Tibial nerve (tissue), 4 donors: ENCODE measurements at places on chromosomes 5 and 9.
A peak's percentile ranks its signal among the peaks of the same experiment; 100 is the strongest.

GRCh38 chr5:150352244-150353031 lies 5.1 kb upstream of the TCOF1 start:
- DNase-seq = no peak
- no peaks in the 10 kb centered on the region for H3K36me3 ChIP-seq
- no peak overlapping the region for H3K27ac ChIP-seq
- no peak overlapping the region for H3K4me3 ChIP-seq
- H3K4me1 ChIP-seq = peaks cover 15% of the 10 kb centered on the region

- no peaks in the 10 kb centered on the region for H3K36me3 ChIP-seq
- no peaks in the 10 kb centered on the region for H3K4me1 ChIP-seq
- H3K4me3 ChIP-seq = no peak overlapping the region
- no peak overlapping the region for H3K27ac ChIP-seq
- H3K27me3 ChIP-seq = no peaks in the 10 kb centered on the region
- DNase-seq = no peak
Measured at GRCh38 chr5:74507370-74508005, 133.0 kb downstream of the ENC1 start.

DNA sequence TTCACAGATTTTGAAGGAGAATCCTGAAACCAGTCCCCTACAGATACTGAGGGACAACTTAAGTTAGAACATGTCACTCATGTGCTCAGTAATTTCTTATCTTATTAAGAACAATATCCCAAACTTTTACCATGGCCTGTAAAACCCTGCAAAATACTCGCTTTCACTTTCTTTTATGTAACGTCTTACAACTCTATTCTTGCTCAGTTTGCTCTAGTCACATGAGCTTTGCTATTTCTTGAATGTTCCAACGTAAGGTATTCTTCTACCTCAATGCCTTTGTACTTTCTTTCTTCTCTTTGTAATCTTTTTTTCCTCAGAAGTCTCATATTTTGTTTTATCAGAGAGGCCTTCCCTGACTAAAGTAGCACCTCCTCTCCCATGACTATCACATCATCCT lies 14.1 kb downstream of the TMEM38B start:
- no peaks in the 10 kb centered on the region for H3K27me3 ChIP-seq
- DNase-seq = no peak
- H3K4me3 ChIP-seq = no peak overlapping the region
- no peak overlapping the region for H3K27ac ChIP-seq

DNA sequence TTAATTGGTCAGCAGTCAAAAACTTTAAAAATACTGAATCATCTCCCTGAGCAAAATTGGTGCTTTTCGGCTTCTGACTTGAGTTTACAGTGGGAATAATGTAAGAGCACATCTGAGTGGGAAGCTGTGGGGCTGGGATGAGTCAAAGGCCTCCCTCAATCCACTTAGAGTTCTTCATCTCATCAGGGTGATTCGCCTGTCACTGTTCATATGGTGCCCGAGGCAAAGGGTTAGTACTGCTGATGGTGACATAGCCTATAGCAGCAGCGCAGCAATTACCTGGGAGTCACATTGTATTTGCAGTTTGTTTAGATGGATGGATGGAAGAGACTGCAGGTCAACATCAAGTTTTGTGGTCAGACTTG lies 113.8 kb upstream of the ZNF608 start:
- no peaks in the 10 kb centered on the region for H3K4me1 ChIP-seq
- no peak overlapping the region for H3K4me3 ChIP-seq
- no peaks in the 10 kb centered on the region for H3K36me3 ChIP-seq
- no peak for DNase-seq

GRCh38 chr9:111154081-111154562 lies 115.9 kb upstream of the LPAR1 start:
- H3K4me3 ChIP-seq = no peak overlapping the region
- no peaks in the 10 kb centered on the region for H3K4me1 ChIP-seq
- no peaks in the 10 kb centered on the region for H3K27me3 ChIP-seq
- H3K36me3 ChIP-seq = no peaks in the 10 kb centered on the region
- H3K27ac ChIP-seq = no peak overlapping the region

- H3K27ac ChIP-seq = no peak overlapping the region
- DNase-seq = no peak
- no peaks in the 10 kb centered on the region for H3K36me3 ChIP-seq
- peaks cover 5% of the 10 kb centered on the region for H3K27me3 ChIP-seq
- no peak overlapping the region for H3K4me3 ChIP-seq
- peaks cover 11% of the 10 kb centered on the region for H3K4me1 ChIP-seq
Measured at GRCh38 chr5:76720988-76721569, 5.2 kb downstream of the F2R start.

DNA sequence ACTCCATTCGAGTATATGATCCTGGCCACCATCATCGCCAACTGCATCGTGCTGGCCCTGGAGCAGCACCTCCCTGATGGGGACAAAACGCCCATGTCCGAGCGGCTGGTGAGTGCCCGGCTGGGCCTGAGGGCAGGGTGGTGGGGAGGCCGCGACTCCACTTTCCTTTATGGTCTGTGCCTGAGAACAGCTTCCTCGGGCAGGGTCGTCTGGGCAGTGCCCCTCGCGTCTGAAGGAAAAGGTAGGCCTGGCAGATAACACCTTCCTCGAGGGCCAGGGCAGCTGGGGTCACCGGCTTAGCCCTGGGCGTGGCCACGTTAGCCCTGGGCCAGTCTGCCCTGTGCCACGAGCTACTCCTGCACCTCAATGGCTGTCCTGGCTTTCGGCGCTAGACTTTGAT lies 1.5 kb downstream of the CACNA1B start:
- no peak overlapping the region for H3K4me3 ChIP-seq
- no peaks in the 10 kb centered on the region for H3K36me3 ChIP-seq
- DNase-seq = no peak

DNA sequence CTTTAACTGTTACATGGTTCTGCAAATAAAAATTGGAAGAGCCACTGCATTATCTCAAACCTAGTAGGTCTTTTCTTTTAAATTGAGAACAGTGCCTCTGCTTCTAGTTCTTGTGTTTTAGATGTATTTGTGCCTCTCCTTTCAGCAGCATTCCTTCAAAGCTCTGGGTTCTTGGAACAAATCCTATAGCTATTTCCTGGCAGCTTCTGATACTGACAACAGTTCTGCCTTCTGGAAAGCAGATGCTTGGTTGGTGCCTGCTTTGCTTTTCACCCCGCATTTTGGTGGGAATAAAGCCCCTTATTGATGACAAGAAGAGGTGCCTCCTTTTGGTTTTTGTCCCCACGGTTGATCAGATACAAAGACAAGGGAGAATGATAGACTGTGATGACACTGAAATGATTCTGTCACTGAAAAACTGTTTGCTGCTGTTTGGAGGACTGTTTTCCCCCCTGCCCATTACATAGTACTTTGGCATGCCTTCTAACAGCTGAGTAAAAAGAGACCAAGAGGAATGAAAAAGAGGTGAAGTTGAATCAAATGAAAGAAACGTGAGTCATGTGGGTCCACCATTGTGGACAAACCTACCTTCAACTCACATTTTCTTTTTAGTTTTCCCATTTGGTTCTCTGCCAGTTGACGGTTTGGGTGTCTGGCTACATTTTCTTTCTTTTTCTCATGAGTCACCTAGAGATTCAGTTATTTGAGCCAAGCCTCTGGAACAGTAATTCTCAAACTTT lies 5.6 kb downstream of the PTCD2 start:
- H3K36me3 ChIP-seq = no peaks in the 10 kb centered on the region
- H3K27me3 ChIP-seq = no peaks in the 10 kb centered on the region
- H3K4me1 ChIP-seq = peaks cover 5% of the 10 kb centered on the region
- no peak for DNase-seq
- no peak overlapping the region for H3K27ac ChIP-seq

- H3K4me3 ChIP-seq = no peak overlapping the region
- DNase-seq = no peak
- no peak overlapping the region for H3K27ac ChIP-seq
- no peaks in the 10 kb centered on the region for H3K36me3 ChIP-seq
- H3K4me1 ChIP-seq = no peaks in the 10 kb centered on the region
- H3K27me3 ChIP-seq = no peaks in the 10 kb centered on the region
Measured at GRCh38 chr9:107906074-107906473, 416.5 kb upstream of the KLF4 start.

GRCh38 chr9:32864971-32865370 lies 81.6 kb downstream of the TMEM215 start:
- no peaks in the 10 kb centered on the region for H3K36me3 ChIP-seq
- H3K4me3 ChIP-seq = no peak overlapping the region
- no peaks in the 10 kb centered on the region for H3K27me3 ChIP-seq
- no peak for DNase-seq
- H3K27ac ChIP-seq = no peak overlapping the region
- H3K4me1 ChIP-seq = no peaks in the 10 kb centered on the region

DNA sequence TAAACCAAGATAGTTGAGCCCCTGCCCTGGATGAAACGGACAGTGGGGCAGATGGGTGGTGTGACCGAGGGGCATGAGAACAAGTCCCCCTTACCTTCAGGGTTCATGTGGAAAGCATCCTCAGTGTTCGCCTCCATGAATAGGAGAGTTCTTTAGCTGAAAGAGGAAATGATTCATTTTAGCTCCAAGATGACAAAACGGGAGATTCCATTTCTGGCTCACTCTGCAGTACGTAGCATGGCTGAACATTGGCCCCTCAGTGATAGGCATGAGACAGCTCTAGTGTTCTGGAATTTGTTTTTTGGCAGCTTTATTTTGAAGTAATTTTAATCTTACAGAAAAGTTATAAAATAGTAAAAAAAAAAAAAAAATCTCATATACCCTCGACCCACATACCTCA lies 70.2 kb upstream of the AGXT2 start:
- no peaks in the 10 kb centered on the region for H3K36me3 ChIP-seq
- no peaks in the 10 kb centered on the region for H3K27me3 ChIP-seq

GRCh38 chr9:117718085-117718484 lies 13.9 kb downstream of the TLR4 start:
- H3K27ac ChIP-seq = no peak overlapping the region
- peak; percentile 28 for DNase-seq
- H3K27me3 ChIP-seq = no peaks in the 10 kb centered on the region
- H3K36me3 ChIP-seq = no peaks in the 10 kb centered on the region
- no peak overlapping the region for H3K4me3 ChIP-seq
- H3K4me1 ChIP-seq = peaks cover 8% of the 10 kb centered on the region

DNA sequence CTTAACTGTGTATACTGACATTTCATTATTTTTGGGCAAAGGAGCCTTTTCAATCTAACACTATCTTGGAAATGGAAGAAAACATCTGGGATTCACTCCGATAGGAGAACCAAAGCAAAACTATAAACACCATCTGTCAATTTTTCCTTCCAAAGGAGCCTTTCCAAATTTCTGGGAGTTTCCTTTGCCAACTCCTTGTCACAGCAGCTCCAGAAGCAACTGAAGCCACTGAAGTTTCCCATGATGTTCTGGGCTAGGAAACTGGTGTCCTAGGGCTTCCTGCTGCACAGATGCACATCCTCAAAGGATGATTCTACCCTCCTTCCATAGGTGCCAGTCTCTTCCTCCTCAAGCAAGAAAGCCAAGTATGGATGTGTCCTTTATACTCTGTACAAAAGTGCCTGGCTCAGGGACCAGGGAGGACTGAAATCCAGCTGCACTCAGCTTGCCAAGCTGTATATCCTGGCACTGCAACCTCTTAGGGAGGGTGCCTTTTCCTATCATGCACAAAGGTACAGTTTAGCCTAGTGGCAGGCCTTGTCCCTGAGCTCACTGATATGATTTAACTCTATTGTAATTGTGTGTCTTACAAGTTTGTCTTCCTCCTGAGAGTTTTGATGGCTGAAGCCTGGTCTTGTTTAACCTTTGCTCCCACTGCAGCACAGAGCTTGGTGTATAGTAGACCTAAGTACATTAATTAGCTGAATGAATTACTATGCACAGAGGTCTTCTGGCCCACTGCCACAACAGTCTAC lies 8.4 kb upstream of the UBAP1 start:
- H3K4me3 ChIP-seq = no peak overlapping the region
- DNase-seq = no peak
- no peaks in the 10 kb centered on the region for H3K36me3 ChIP-seq
- H3K4me1 ChIP-seq = no peaks in the 10 kb centered on the region
- no peaks in the 10 kb centered on the region for H3K27me3 ChIP-seq

DNA sequence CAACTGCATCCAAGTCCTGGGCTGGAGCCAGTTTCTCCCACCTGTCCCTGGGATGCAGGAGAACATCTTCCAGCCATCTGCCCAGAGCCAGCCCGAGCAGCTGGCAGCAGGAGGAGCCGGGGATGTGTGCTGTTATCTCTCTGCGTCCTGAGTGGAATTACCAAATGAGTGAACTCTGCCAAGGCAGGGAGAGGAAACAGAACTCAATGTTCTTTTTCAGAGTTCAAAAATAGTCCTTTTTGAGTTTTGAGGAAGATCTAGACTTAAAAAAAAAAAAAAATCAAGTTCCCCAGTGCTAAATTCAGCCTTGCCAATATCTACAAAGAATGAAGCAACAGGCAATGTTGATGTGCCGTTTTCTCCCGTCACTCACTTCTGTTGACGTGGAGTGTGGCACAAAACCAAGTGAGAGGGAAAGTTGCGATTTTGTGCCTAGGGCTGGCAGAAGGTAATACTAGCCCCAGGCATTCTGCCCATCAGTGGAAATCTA lies 56.2 kb downstream of the TMOD1 start:
- H3K36me3 ChIP-seq = no peaks in the 10 kb centered on the region
- no peaks in the 10 kb centered on the region for H3K27me3 ChIP-seq
- H3K4me3 ChIP-seq = no peak overlapping the region
- peaks cover 32% of the 10 kb centered on the region for H3K4me1 ChIP-seq

GRCh38 chr5:62581836-62582597 lies 3.4 kb downstream of the LRRC70 start:
- no peaks in the 10 kb centered on the region for H3K27me3 ChIP-seq
- H3K4me1 ChIP-seq = no peaks in the 10 kb centered on the region
- H3K4me3 ChIP-seq = no peak overlapping the region
- peaks cover 6% of the 10 kb centered on the region for H3K36me3 ChIP-seq
- no peak overlapping the region for H3K27ac ChIP-seq

GRCh38 chr9:131744720-131745201 lies 4.9 kb upstream of the RAPGEF1 start:
- H3K4me3 ChIP-seq = no peak overlapping the region
- no peaks in the 10 kb centered on the region for H3K27me3 ChIP-seq
- DNase-seq = no peak
- H3K4me1 ChIP-seq = no peaks in the 10 kb centered on the region
- H3K36me3 ChIP-seq = no peaks in the 10 kb centered on the region
- H3K27ac ChIP-seq = no peak overlapping the region

- no peak for DNase-seq
- no peaks in the 10 kb centered on the region for H3K36me3 ChIP-seq
- H3K27me3 ChIP-seq = no peaks in the 10 kb centered on the region
Measured at GRCh38 chr9:11992866-11993265, 700.3 kb upstream of the TYRP1 start.

- H3K27me3 ChIP-seq = no peaks in the 10 kb centered on the region
- no peaks in the 10 kb centered on the region for H3K36me3 ChIP-seq
- H3K4me3 ChIP-seq = no peak overlapping the region
- H3K4me1 ChIP-seq = no peaks in the 10 kb centered on the region
- no peak overlapping the region for H3K27ac ChIP-seq
Measured at GRCh38 chr5:20276061-20276958, 288.3 kb upstream of the CDH18 start.

- H3K4me3 ChIP-seq = no peak overlapping the region
- no peaks in the 10 kb centered on the region for H3K4me1 ChIP-seq
- no peaks in the 10 kb centered on the region for H3K27me3 ChIP-seq
- no peaks in the 10 kb centered on the region for H3K36me3 ChIP-seq
- no peak for DNase-seq
Measured at GRCh38 chr5:102036927-102037326, 259.2 kb downstream of the SLCO4C1 start.

GRCh38 chr5:2124434-2125170 lies 241.9 kb upstream of the IRX4 start:
- H3K27me3 ChIP-seq = no peaks in the 10 kb centered on the region
- H3K27ac ChIP-seq = no peak overlapping the region
- no peaks in the 10 kb centered on the region for H3K36me3 ChIP-seq
- H3K4me3 ChIP-seq = no peak overlapping the region
